ENCODE measurements at places on chromosomes 16 and 17.

DNA sequence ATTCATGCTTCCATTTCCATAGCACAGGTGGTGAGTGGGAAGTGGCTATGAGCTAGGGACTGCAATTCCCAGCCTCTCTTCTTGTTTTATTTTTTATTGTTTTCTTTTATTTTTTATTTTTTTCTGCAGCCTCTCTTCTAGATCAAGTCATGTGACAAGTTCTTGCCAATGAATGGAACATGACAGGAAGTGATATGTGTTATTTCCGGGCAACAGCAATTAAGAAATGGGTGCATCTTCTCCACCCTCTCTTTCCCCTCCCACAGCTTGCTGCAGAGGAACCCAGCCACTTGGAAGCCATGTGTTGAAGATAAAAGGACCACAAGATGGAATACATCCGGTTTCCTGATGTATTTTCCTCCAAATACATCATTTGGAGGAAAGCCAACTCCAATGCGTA lies 23.6 kb downstream of the IRX5 start:
- DNase-seq = no peak

DNA sequence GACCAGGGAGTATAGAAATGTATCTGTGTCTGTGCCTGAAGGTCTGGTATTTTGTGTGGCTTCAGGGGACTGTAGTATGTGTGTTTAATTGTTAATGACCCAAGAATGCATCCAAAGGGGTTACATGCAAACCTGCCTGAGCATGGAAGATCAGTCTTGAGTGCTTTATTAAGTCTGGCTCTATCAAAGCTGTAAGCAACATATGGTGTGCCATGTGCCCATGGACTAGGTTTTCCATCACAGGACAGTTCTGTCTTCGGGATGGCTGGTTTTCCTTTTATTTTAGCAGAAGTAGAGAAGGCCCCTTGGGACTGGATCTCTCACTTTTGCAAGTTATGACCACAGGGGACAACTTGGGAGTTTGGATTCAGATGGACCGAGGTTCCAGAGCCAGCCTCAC lies 18.2 kb downstream of the RBFOX1 start:
- no peak for DNase-seq

- DNase-seq = no peak
Observed at GRCh38 chr16:21281698-21282389, 3.8 kb upstream of the CRYM start.

GRCh38 chr17:69342896-69343644 lies 16.1 kb upstream of the ABCA5 start:
- DNase-seq = no peak

DNA sequence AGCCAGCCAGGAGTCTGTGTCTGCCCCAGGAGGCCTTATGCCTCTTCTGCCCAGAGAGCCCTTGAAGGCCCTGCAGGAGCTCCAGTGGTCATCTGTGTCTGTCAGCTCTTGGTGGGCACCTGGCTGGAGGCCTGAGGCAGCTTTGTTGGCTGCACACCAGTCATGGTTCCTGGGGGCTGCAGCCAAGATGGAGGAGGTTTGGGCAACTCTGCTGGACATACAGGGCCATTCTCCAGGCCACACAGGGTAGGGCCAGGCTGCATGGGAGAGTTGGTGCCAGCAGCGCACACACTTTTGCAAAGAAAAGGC lies 29.4 kb downstream of the B9D1 start:
- DNase-seq = no peak

DNA sequence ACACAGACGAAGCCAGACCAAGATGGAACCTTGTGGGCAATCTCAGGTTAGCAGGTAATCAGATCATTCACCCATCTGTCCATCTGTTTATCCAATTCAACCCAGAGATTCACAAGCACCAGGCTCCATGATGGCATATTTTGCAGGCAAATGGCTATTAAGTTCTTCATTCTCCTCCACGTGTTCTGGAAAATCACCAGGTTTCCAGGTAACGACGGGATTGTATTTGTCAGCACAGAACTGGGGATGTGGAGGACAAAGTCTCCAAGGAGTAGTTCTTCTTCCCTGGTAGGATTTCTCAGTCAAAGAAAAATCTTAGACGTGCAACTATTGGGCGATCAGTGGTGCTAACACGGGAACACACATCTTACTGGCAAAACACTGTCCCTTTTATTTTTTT lies 368.8 kb downstream of the SLC39A11 start:
- no peak for DNase-seq

- DNase-seq = no peak
Observed at GRCh38 chr17:60817192-60817591, 139.5 kb downstream of the BCAS3 start.

DNA sequence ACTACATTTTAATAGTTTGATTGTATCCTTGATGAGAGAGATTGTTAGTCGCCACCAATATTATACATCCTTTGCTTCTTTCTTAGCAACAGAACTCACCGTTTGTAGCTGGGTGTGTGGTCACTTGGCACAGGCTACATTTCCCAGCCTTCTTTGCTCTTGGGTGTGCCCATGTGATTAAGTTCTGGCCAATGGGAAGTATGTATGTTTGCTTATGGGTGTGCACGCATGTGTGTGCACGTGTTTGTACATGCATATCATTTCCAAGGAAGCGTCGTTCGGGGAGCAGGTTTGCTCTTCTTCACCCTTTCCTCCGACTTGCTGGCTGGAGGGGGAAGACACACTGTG lies 4.4 kb upstream of the SEC14L1 start:
- no peak for DNase-seq

- DNase-seq = peak; percentile 18
Observed at GRCh38 chr17:50198026-50198669, 3.3 kb downstream of the COL1A1 start.

GRCh38 chr16:81315271-81316175 lies 761 bp downstream of the GAN start:
- peak; percentile 13 for DNase-seq

DNA sequence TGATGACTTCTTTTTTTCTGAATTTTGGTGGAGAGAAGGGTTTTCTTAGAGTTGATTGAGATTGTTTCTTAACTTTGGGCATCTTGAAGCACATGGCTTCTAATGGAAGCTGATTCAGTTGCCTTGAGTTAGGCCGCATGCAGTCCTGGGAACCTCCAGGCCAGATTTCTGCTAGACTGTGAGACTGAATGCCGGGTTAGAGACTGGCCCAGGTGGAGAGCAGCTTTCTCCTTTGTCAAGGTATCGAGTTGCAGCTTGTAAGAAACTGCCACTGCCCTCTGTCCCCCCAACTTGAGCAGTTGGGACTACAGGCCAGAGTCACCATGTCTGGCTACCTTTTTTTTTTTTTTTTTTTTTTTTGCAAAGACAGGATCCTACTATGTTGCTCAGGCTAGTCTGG lies 77.6 kb downstream of the CLEC16A start:
- DNase-seq = no peak

- DNase-seq = no peak
Observed at GRCh38 chr17:77579131-77579530, 379.4 kb upstream of the TNRC6C start.

GRCh38 chr16:14219983-14220382 lies 148.9 kb downstream of the MRTFB start:
- DNase-seq = no peak

- DNase-seq = no peak
Observed at GRCh38 chr16:47424846-47425245, 36.0 kb downstream of the ITFG1 start.

DNA sequence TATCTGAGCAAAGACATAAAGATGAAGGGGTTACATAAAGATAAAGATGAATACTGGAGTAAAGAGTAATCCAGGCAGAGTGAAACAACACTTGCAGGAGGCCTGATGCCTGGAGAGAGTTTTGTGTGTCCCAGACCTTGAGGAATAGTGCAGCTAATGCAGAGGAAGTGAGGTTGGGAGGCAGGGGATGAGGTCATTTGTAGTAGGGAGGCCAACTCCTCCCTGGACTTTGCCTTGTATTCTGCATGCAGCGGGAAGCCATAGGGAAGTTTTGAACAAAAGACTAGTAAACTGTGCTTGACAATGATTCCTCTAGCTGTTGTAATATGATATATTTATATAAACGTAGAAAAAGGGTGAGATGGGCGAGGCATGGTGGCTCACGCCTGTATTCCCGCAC lies 356.6 kb downstream of the KCNJ2 start:
- no peak for DNase-seq

DNA sequence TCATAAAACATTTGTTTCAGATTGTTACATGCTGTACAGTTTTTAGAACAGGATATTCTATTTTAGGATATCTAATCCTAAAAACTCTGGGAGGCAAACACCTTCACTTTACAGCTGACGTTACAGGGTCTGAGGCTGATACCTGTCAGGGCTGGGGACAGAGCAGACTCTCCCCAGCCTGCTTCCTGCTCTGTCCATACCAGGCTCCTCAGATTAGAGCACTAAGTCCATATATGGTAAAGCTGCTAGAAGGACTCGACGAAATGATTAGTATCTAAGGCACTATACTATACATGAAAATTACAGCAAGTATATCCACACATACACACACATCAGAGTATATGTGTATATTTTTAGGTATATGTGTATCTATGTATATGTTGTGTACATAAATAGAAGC lies 125.2 kb downstream of the ZFHX3 start:
- DNase-seq = no peak

- DNase-seq = no peak
Observed at GRCh38 chr17:69733171-69734012, 318.9 kb downstream of the MAP2K6 start.

DNA sequence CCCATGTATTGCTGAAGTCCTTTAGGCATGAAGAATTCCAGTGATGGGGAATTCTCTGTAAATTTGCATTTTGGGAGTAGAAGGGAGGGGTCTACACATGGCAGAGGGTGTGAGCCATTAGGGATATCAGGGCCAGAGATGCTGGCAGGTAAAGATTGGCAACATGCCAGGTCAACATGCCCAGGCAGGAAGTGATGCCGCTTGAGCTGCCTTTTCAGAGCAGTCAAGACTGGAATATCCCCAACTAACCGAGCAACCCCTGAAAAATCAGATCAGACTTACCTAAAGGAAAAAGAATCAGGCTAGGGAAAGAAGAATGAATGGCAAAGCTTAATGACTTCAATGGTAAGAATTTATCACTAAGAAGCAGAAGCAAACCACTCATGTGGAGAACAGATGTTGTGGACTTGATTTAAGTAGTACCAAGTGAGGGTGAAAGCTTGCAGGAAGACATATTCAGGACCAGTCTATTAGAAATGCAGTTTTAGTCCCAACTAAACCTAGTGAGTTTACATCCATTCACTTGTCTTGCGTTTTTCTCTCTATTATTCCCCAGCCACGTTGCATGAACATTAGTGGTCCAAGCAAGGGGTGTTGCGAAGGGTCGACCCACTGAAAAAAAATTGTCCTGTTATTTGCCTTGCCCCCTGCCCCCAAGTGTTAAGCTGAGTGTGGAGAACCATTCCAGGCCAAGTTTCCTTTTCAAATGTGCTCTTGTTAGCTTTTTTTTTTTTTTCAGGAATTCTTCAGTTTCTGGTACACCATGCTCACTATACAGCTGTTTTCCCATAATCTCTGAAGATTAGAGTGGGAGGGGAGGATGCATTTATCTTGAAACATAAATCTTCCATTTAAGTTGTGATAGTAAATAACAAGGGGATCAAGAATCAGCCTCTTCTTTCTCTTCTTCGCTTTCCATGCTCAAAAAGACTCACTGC lies 105.2 kb downstream of the ABCA8 start:
- no peak for DNase-seq

- DNase-seq = no peak
Observed at GRCh38 chr17:64340557-64340956, 50.1 kb downstream of the PECAM1 start.

DNA sequence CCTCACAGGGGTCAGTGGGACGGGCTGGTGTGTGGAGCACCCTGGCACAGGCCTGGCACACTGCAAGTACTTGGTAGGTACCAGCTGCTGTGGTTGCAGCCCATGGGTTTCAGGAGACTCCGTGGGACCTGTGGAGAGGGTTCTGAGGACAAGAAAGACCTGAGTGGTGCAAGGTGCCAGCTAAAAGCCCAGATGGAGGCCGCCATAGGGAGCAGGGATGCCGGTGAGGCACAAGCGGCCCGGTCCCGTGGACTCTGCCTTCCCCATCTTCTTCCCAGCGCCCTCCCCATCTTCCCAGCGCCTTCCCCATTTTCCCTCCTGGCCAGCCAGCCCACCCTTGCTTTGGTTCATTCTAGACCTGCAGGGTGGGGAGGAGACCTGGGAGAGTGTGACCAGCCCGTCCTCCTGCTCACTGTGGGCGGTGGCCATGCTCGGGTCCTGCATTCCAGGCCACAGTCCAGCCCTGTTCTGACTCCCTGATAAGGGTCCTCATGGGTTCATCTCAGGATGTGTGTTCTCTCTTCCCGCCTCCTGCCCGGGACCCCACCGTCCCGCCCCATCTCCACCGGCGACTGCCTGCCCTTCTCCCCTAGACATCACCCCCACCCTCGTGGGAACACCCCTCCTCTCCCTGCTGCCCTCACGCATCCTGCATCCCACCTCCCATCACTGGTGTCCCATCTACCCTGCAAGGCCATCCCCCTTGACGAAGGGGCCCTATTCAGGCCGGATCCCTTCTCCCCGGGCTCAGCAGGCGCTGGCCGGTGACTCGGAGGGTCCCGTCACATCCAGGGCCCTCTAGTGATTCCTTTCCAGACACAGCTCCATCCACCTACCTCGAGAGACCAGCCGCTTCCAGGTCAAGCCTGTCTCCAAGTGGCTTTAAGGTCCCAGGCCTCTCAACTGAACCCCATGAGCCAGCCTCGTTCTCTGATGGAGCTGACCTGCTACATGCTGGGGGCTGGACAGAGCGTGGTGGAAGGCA lies 3.4 kb downstream of the ZNF469 start:
- no peak for DNase-seq

DNA sequence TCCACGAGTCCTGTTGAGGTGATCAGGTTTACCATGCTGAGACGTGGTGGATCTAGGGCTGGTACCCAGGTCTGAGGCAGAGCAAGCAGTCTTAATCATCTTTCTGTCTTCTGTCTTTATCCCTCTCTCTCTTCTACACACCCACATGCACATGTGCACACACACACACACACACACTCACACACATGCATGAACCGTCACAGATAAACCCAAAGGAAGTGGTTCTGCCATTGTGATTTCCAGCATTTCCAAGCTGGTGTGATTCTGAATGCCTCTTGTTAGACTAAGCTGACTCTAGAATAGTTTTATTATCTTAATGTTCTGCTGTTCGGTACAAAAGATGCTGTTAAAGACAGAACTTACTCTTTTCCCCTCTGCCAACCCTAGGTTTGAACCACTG lies 411.8 kb upstream of the SALL1 start:
- no peak for DNase-seq

- DNase-seq = peak; percentile 41
Observed at GRCh38 chr16:3095869-3096268, 3.2 kb downstream of the ZSCAN10 start.

DNA sequence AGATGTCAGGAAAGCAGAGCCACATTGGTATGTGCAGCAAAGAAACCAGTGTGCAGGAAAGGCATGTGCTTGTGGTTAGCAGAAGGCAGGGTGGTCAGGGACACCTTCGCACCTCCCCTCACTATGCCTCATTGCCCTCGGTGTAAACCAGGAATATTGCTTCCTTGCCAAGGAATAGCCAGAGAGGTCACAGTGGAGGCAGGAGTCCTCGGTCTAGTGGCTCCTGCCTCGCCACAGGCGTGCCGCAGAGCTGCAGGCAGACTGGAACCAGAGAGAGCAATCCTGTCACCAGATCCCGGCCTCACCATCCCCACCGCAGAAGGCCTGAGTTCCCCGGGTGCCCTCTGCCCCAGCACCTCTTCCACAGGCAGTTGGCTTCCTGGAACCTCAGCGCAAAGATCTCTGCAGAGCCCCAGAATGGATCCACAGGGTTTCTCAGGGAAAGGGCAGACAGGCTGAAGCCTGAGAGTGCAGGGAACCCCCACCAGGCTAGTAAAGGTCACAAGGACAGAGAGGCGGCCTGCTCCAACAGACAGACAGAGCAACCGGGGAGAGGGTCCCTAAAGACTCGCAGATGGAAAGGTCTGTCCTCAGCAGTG lies 21.6 kb downstream of the CCDC182 start:
- DNase-seq = no peak
